ENCODE measurements at places on chromosomes 6 and 20.

DNA sequence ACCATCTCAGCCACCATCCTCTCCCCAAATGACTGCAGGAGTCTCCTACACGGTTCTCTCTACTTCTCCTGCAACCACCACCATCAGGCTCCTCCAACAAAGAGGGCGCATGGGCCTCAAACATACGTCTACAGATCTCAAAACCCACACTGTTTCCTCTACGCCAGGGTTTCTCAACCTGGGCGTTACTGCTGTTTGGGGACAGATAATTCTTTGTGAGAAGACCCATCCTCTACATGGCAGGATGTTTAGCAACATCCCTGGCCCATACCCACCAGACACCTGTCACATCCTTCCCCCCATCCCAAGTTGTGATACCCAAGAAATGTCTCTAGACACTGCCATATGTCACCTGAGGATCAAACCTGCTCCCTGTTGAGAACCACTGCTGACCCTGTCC, 45.0 kb downstream of the ELMO2 start:
- no peak for DNase-seq

DNA sequence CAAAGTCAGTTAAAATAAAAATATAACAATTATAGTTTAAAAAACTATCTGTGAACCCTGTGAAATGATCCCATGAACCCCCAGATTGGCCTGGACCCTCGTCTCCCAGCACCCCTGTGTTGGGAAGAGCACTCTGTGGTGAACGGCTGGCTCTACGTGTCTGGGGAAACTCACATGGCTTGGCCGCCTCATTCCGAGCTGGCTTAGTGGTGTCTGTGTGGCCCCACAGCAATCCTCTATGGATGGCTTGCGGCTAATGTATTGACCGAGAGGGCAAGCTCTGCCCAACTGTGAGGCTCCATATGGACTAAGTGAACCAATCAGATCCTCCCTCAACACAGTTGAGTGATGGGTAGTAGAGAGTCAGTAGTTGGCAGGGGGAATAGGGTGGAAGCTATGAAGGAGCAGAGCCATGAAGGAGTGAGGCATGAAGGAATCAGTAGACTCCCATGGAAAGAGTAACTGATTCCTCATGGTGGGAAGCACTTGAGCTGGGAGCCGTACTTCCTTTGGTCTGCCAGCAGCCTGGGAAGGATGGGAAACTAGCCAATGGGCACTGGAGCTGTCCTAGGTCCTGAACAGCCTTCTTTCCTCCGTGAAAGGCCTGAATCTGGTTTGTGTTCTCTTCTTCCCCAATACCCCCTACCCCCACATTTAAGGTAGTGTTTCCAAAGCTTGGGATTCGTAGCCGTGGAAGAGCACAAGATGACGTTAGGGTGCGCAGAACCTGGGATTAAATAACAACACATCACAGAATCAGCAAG, 21.6 kb upstream of the ZNF831 start:
- DNase-seq = no peak

- DNase-seq = no peak
Measured at GRCh38 chr6:40505191-40505810, 81.9 kb downstream of the LRFN2 start.

GRCh38 chr6:15158821-15159619, 86.8 kb upstream of the JARID2 start:
- DNase-seq = no peak

GRCh38 chr6:7900621-7901020, 10.0 kb downstream of the TXNDC5 start:
- no peak for DNase-seq

- DNase-seq = no peak
Measured at GRCh38 chr6:126477678-126478077, 137.8 kb downstream of the CENPW start.
